Activated CD8-positive, alpha-beta memory T cell treated with anti-CD3 and anti-CD28 coated beads for 36 hours (primary cell): ENCODE measurements at places on chromosomes 6 and 20. TPM values are rescaled to one million over a fixed set of nuclear protein-coding genes. Genes with fewer than 3 reads are reported as not detected.

PPP1R11 gene
- 55.8 TPM for total RNA-seq

COL10A1 gene
- total RNA-seq: not detected

SLC17A4 gene
- total RNA-seq: not detected

EZR gene
- total RNA-seq: 266 TPM

GMNN gene
- total RNA-seq: 80.5 TPM

PLTP gene
- total RNA-seq: 5.3 TPM

FOXS1 gene
- not detected for total RNA-seq

SLC35A1 gene
- 9.5 TPM for total RNA-seq

LPA gene
- not detected for total RNA-seq

DAAM2 gene
- not detected for total RNA-seq

SMPD2 gene
- 14.9 TPM for total RNA-seq

LINC00237 gene
- total RNA-seq: not detected

MOG gene
- total RNA-seq: not detected

CAGE1 gene
- total RNA-seq: 0.13 TPM

ATP6V1G2 gene
- 1.2 TPM for total RNA-seq

C6orf58 gene
- not detected for total RNA-seq

IL20RA gene
- not detected for total RNA-seq

PROKR2 gene
- not detected for total RNA-seq

GABRR1 gene
- not detected for total RNA-seq

ANKEF1 gene
- total RNA-seq: 2.8 TPM

ANGPT4 gene
- total RNA-seq: not detected

HEY2 gene
- total RNA-seq: not detected

TTLL9 gene
- total RNA-seq: not detected
